Aorta (tissue), 5 donors: ENCODE measurements at places on chromosomes 3 and 15. TPM values are rescaled to one million over a fixed set of nuclear protein-coding genes. Genes with fewer than 3 reads are reported as not detected.

The NEK11 gene
- 14.5 TPM for total RNA-seq

The ISLR gene
- total RNA-seq: 62.2 TPM

The IL5RA gene
- total RNA-seq: not detected

The TLNRD1 gene
- total RNA-seq: 24.4 TPM

The INKA1 gene
- total RNA-seq: 5.5 TPM

The LRRC2 gene
- total RNA-seq: 8.8 TPM

The EFHB gene
- total RNA-seq: 3.0 TPM

The GABRB3 gene
- 1.1 TPM for total RNA-seq

The GALNT15 gene
- 44.7 TPM for total RNA-seq

GRCh38 chr3:6567241-6567640 lies 293.7 kb upstream of the GRM7 start:
- DNase-seq: no peak

- DNase-seq: no peak
Measured at GRCh38 chr3:9196020-9196419, 53.4 kb downstream of the SRGAP3 start.

DNA sequence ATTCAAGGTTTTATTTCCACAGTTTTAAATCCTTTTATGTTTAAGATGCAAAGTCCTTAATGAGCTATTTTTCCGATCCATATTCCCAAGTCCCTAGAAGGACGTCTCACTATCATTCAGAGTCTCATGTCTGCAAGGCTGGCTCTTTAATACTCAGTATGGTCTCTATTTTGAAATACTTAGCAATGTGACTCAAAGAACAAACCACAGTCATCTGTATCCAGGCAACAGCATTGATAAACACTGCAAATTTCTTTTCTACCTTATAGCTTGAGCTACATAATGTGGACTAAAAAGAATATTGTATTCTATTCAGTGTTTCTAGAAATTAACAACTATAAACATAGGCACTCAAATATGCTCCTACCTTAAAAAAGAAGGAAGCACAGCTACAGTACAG lies 588.3 kb upstream of the NAALADL2 start:
- DNase-seq: no peak

DNA sequence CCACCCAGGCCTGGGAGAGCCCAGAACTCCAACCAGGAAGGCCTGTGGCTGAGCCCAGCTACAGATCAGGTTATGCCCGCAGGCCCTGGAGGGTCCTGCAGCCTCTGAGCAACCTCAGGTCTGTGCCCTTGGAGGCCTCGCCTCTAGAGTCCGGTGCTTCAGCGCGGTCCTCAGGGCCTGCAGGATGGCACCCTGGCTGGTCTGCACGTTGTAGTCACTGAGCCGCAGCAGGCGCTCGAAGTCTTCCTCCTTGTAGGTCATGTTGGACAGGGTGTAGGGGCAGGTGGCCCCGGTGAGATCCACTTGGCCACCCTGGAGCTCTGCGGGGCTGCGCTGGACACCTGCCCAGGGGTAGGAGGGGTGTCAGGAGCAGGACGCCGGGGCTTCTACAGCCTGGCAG lies 25.8 kb downstream of the PLA2G4D start:
- DNase-seq: no peak

DNA sequence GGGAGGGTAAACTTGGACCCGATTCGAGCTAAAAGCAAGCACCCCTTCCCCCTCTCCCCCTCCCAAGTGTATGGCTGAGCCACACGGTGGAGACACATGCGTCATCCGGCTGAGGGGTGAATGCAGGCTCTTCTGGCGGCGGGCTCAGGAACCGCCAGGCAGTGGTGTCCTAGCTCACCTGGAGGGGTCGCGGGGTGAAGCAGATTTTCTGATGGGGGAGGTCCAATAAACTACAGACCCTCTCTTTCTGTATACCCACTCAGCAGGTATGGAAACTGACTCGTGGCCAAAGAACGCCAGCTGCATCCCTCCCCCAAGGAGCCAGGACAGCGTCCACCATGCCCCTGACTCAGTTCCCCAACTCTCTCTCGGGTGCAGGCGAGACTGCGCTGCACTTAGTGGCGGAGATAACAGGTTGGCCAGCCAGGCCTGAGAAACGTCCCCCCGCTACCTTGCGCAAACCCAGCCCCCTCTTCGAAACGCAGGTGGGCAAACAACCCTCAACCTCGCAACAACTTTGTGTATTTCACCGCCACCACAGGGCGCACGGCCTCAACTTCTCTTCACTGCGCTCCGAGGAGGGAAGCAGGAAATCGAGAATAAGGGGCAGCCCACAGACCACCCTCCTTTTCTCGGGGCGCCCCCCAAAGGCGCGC lies 1.3 kb downstream of the MAGI1 start:
- DNase-seq: peak; percentile 58

- DNase-seq: no peak
Measured at GRCh38 chr15:31799715-31800321, 230.5 kb upstream of the CHRNA7 start.

GRCh38 chr3:142828703-142829305 lies 60.1 kb downstream of the PCOLCE2 start:
- peak; percentile 93 for DNase-seq

DNA sequence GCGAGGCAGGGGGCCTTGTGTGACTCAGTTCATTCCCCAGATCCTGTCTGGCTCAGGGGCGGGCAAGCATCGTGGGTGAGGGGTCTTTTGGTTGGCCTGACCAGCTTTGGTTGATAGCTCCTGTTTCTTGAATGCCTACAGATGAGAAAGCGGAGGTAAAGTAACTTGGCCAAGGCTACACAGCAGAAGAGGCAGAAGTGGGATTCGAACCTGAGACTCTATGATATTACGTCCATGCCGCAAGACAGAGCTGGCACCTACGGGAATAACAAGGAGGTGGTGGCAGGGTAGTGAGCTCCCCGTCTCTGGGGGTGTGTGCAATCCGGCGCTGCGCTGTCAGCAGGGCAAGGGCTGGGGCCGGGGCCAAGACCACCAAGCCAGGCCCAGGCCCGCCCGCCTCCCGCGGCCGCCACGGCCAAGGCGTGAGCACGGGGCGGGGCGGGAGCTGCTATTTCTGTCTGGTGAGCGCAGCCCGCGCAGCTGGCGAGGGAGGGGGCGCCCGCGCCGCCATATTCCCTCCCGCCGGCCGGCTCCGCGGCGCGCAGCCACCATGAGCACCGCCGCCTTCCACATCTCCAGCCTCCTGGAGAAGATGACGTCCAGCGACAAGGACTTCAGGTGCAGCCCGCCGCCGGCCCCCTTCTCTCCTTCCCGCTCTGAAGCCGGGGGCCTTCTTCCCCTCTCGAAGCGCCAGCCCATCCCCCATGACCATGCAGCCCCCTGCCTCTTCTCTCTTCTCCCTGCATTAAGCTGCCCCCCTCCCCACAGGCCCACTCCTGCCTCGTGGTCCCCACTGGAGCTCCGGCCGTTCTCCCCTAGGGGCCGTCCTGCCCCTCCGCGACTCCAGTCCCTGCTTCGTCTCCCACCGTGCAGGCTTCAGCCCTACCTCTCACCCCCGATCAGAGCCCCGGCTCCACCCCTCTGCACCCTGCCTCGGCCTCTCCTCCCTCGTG lies at the start of gene CAND2:
TSS of gene CAND2 (plus strand) at position 510 of the 953 bp plus-strand sequence. CDS start at position 551, 41 bp downstream.
- peak; percentile 82 for DNase-seq

- no peak for DNase-seq
Measured at GRCh38 chr3:18426597-18427193, 1.6 kb upstream of the SATB1 start.

DNA sequence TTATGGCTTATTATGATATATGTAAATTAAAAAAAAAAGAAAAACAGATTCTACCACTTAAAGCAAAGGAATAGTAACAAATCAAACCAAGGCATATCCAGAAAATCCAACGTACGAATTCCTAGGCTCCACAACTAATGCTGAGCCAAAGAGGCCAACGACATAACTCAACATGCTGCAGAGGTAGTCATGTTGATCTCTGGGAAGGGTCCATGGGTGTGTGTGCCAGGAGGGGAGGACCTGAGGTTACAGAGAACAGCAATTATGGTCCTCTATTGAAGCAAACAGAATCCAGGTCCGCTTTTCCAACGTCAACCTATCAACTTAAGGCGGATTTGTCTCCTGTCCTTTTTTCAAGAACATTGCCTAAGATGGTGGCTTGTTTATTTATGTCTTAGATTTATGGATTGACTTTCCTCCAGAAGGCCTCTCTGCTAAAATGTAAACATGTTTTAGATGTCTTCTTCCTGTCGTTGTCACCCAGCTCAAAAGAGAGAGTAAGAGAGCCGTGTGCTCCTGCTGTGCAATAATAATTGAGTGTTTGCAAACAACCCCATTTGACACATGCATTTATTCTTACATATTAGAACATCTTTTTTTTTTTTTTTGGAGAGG lies 20.4 kb downstream of the NANOGP8 start:
- no peak for DNase-seq

DNA sequence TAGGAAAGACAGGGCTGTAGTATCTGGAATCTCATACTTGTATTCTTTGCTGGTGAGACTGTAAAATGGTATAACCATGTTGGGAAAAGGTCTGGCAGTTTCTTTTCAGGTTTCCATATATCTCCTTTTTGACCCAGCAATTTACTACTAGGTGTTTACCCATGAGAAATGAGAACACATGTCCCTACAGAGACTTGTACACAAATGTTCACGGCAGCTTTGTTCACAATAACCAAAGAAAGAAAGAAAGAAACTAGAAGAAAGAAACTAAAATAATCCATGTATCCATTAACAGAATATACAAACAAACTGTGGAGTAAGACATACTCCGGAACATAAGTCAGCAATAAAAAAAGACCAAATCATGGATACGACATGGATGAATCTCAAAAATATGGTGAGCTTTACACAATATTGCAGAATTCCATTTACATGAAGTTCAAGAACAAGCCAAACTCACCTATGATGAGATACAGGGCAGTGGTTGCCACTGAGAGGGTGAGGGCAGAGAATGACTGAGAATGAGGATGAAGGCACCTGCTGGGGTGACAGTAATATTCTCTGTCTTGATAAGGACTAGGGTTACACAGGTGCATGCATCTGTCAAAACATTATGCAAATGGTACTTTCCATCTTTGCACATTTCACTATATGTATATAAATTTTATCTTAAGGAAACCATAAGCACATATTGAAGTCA lies 2.7 kb downstream of the RFTN1 start:
- no peak for DNase-seq

DNA sequence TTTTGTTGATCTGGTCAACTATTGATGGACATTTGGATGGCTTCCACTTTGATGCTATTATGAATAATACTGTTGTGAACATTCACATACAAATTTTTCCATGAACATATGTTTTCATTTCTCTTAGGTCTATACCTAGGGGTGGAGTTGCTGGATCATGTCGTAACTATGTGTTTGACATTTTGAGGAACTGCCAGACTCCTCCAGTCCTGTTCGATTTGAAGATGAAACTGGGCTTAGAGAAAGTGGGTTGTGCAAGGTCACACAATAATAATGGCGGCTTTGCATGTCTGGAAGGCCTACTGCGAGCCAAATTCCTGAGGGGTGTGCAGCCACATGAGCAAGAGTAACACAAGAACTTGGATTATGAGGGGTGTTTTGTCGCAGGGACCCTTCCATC lies 2.6 kb downstream of the TSEN2 start:
- no peak for DNase-seq

DNA sequence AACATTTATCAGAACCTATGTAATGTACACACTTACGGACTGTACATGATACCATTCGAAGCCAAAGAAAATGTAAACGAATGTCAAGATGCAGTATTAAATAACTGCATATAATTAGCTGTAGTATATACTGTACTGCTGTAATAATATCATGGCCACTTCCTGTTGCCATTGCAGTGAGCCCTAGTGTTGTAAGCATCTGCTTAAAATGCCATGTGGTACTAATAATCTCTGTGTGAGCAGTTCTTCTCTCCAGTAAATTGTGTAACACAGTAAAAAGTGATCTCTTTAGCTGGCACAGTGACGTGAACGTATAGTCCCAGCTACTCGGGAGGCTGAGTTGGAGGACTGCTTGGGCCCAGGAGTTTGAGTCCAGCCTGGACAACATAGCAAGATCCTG lies 8.6 kb downstream of the SPG11 start:
- no peak for DNase-seq

DNA sequence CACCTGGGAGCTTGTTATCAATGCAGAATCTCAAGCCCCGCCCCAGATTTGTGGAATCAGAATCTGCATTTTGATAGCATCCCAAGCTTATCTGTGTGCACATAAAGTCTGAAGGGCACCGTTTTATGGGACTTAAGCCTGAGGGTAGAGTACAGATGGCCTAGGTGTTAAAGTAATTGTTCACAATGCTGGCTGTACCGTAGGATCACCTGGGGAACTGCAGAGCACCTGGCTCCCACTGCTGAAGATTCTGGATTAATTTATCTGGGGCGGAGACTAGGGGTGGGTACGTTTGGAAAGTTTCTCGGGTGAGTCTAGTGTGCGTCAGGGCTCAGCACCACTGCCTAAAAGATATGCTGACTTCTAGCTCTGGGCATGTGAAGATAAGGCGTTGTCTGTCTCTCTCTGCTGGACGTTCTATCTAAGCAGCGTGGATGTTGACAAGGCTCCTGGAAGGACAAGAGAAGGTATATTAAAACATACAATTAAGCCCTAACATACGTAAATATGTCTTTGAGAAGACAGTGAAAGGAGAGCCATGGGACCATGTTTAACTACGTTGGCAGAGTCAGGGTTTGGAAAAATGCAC lies 63.2 kb upstream of the RASGRP1 start:
- no peak for DNase-seq

DNA sequence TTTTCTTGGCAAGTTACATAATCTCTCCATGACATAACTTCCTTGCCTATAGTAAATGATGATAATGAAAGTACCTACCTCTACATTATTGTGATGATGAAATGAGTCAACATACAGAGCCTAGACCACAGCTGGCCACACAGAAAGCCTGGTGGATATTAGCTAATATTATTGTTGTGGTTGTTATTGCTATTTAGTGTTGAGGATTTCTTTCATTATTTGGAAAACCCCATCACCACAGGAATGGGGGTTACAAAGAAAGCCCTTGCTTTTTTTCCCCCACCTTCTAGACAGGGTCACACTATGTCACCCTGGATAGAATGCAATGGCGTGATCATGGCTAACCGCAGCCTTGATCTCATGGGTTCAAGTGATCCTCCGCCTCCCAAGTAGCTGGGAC lies 125.0 kb downstream of the PDZRN3 start:
- DNase-seq: no peak

GRCh38 chr15:81413851-81414250 lies 39.8 kb upstream of the TMC3 start:
- DNase-seq: no peak

- DNase-seq: no peak
Measured at GRCh38 chr3:27880969-27881892, 159.1 kb upstream of the EOMES start.

- DNase-seq: no peak
Measured at GRCh38 chr3:64502284-64502683, 185.5 kb downstream of the ADAMTS9 start.

- no peak for DNase-seq
Measured at GRCh38 chr15:93948726-93949125, 282.6 kb upstream of the MCTP2 start.

DNA sequence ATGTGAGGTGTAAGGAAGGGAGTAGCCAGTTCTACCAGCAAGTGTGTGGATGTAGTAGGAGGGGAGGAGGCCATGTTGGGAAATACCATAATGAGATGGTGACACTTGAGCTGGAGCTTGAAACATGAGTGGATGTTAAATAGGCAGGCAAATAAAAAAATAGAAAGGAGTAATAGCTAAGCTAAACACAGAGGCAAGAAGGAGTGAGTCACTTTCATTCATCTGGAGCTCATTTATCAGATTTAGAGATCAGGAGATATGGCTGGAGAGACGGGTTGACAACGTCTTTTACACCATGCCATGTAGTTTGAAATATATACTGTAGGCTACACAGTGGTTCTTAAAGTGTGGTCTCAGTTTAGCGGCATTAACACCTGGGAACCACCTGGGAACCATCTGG lies 390.5 kb downstream of the DIPK2A start:
- no peak for DNase-seq
